Kidney epithelial cell (primary cell): ENCODE measurements at places on chromosomes 2 and 18. TPM values are rescaled to one million over a fixed set of nuclear protein-coding genes. Genes with fewer than 3 reads are reported as not detected.

The PCARE gene
- not detected in 2 replicates for total RNA-seq

The CYP26B1 gene
- 1.1 and 1.2 TPM in 2 replicates for total RNA-seq

The DCDC2C gene
- not detected in 2 replicates for total RNA-seq

The PRSS56 gene
- not detected in 2 replicates for total RNA-seq

DNA sequence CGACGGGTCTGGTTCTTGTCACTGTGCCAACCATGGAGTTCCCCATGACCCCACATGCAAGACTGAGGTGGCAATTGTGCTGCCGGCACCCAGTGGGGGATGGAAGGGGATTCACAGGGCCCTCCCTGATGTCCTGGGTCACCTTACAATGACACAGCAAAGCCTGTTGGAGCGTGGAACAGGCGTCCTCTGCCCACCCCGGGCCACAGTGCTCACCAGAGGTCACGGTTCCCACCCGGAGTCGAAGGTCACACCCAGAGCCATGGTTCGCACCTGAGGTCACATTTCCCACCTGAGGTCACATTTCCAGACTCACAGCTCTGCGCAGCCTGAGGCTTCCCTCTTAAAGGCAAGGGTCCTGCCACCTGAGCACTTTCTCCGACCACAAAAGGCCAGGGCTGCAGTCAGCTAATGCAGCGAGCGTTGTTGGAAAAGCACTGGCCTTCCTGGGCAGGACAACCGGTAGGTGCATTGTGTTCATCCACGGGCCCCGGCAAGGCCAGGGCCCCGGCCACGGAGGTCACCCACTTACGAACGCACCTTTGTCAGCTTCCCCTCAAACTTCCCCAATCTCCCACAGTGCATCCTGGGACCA, 24.0 kb downstream of the KIF1A start:
- no peak for DNase-seq

DNA sequence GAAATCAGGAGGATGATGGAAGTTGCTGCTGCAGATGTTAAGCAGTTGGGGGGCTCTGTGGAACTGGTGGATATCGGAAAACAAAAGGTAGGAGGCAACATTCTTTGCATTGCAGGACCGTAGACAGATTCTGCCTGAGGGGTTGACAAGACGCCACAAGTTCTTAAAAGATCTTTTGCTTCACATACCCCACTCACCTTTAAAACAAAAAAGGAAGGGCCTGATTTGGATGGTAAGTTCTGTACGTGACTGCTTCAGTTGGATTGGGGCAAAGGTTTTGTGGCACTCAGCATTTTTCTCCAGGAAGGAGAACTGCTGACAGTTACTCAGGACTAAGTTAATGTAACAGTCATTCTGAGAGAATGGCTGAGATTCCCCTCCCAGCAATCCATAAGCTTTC, 5.2 kb downstream of the CNDP2 start:
- no peak for DNase-seq

- DNase-seq = no peak
These were observed 38.3 kb downstream of the FBXO48 start for GRCh38 chr2:68428746-68429145.

The MAP3K19 gene
- not detected in 2 replicates for total RNA-seq

- no peak for DNase-seq
These were observed 99.7 kb downstream of the SLC8A1 start for GRCh38 chr2:40352041-40352702.

- DNase-seq = no peak
These were observed 36.3 kb downstream of the CPS1 start for GRCh38 chr2:210592726-210593125.

- no peak for DNase-seq
These were observed 14.9 kb upstream of the SNED1 start for GRCh38 chr2:240983361-240983995.

The FSHR gene
- not detected in 2 replicates for total RNA-seq
